Stimulated activated CD4-positive, alpha-beta T cell treated with anti-CD3 and anti-CD28 coated beads, Interleukin-15, amount 100 ng/mL, for 1 hour (primary cell): ENCODE measurements at places on chromosomes 6 and 20.
A peak's percentile ranks its signal among the peaks of the same experiment; 100 is the strongest.

DNA sequence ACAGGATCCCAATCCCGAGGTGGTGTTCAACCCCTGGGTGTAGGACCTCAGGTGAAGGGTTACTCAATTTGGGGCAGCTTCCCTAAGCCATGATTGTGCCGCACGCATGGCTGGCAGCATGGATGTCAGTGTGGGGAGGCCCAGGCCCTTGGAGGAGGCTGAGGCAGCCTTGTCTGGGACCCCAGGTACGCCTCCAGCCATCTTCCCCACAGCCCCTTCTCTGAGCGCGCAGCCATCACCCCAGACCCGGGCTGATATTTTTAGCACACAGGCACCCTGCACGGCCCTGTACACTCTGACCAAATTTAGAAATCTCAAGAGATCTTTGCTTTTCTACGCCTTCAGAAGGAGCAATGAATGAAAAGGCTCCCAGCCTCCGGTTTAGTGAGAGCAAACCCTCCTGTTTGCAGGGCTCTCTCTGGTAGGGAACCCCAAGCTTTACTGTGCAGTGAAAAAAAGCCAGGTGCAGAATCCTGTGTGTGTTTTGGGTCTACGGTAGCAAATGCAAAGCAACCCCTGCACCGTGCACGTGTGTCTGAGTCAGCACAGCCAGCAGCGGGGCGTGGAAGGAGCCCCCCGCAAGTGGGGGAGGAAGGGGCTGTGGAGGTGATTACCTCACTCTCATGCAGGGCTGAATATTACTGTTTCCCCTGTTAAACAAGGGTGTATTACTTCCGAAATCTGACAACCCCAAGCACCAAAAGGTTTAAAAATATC lies 44.3 kb downstream of the CTCFL start:
- no peak for DNase-seq

DNA sequence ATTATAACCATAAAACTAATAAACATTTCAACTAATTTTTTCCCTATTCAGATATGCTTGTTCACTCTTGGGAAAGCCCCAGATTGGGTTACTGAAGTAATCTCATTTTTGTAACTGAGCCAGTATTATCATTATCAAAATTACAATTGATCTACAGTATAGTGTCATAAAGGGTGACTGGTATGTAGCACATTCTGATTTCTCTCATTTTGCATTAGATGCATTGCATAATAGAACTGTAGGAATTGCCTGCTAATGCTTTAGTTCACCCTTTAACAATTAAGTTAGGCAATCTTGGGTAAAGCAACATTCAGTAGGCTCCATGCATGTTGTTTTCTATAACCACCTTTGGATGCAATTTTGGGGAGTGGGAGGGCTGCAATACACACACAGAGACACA lies 150.8 kb upstream of the FLRT3 start:
- no peak for DNase-seq

DNA sequence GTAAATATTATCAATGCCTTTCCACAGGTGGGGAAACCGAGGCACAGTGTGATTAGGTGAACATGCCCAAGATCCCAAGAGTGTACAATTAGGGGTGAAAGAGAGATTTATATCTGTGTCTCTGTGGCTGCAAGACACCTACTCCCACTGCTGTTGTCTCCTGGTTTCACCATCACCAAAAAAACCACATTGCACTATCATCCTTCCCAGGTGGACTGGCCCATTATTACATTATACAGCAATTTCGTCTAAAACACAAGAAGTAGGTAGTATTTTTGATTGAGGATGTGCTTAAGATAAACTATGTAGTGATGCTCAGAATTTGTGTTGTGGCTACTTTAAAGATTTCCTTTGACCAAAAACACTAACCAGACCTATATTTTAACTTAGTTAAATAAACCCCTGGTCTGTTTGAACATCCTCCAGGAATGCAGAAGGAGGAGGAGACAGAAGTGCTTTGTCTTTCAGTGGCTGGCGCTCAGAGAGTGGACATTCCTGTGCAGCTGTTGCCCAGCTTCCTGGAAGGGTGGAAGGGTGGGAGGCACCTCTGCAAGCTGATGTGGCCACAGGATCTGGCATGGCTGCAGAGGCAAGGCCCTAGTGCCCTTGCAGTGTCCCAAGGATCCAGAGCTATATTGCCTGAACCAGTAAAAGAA lies 23.8 kb downstream of the DCBLD1 start:
- DNase-seq = no peak

- no peak for DNase-seq
Measured at GRCh38 chr6:161273274-161273751, 548 bp downstream of the AGPAT4 start.

DNA sequence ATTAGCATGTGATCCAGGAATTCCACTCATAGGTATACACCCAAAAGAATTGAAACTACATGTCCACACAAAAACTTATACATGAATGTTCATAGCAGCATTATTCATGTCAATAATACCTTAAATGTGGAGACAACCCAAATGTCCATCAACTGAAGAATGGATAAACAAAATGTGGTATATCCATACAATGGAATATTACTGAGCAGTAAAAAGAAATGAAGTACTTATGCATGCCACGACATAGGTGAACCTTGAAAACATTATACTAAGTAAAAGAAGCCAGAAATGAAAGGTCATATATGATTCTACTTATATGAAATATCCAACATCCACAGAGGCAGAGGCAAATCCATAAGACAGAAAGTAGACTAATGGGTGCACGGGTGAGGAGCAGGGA lies 159.9 kb downstream of the UNC5CL start:
- DNase-seq = no peak

GRCh38 chr6:90940812-90941481 lies 354.1 kb upstream of the MAP3K7 start:
- DNase-seq = no peak

DNA sequence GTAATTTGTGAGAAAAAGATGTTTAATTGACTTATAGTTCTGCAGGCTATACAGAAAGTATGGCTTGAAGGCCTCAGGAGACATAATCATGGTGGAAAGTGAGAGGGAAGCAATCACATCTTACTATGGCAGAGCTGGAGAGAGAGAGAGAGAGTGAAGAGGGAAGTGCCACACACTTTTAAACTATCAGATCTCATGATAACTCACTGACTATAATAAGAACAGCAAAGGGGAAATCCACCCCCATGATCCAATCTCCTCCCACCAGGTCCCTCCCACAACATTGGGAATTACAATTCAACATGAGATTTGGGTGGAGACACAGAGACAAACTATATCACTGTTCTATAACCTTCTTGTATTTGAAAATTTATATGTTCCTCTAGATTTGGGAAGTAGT lies 117.2 kb upstream of the BMP5 start:
- DNase-seq = no peak

GRCh38 chr6:145241721-145242120 lies 493.6 kb downstream of the EPM2A start:
- DNase-seq = no peak

DNA sequence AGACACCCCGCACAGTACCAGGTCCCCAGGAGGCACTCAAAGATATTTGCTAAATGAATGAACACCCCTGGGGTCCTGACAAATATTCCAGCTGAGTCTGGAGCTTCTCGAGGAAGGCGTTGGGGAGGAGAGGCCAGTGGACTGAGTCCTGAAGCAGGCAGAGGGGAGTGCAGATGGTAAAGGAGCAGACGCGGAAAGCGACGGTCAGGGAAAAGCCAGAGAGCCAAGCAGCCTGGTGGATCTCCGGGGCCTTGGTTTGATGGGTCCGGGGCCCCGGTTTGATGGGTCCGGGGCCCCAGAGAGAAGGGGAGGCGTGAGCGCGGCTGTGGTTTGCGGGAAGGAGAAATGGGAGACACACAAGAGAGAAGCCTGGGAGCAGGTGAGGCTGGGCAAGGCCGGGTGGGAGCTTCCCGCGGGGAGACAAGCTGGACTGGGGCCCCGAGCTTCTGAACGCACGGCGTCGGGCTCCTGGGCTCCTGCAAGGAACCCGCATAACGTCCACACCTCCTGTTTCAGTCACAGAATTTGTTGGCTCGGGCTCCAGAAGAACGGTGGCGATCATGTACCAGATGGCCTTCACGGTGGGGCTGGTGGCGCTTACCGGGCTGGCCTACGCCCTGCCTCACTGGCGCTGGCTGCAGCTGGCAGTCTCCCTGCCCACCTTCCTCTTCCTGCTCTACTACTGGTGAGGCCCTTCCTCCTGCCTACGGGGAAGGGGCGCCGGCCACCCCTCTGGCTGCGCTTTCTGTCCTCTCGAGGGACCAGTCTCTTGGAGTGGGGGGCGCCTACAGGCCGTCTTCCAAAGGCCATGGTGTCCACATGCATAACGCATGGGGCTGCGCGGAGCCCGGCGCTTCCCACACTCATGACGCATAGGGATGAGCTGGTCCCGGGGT lies 12.1 kb downstream of the SLC22A1 start:
- no peak for DNase-seq

DNA sequence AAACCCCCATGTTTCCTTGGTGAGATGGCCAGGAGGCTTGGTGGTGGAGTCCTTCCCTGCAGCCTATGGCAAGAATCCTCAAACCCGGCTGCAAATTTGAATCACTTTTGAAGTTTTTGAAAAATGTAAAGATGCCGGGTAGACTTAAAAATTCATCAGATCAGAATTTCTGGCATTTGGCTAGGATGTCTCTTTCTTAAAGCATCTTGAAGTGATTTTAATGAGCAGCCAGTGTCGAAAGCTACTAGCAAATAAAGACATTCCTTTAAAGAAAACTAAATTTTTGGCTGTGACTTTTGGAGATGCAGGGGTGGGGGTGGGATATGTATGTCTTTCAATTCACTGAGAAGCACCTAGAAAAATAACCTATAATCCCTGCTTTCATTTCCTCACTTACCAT lies 25.6 kb upstream of the NOX3 start:
- no peak for DNase-seq

GRCh38 chr6:13355999-13356785 lies 27.9 kb upstream of the TBC1D7 start:
- DNase-seq = no peak

- no peak for DNase-seq
Measured at GRCh38 chr6:3422435-3423070, 34.3 kb downstream of the SLC22A23 start.

DNA sequence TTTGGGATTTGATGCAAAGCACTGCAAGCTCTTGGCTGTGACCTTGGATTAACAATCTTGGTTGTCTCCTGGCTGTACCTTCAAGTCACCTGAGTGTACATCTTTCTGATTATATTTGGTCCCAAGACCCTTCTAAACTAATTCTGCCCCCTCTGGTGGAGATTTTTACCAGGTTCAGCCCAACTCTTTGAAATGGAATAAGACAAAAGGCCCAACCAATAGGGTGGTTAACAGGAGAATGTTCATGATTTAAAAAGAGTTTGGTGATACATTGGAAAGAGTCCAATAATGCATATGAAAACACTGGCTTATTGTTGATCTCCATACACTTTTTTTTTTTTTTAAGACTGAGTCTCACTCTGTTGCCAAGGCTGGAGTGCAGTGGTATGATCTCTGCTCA lies 77.5 kb upstream of the CD83 start:
- DNase-seq = no peak

DNA sequence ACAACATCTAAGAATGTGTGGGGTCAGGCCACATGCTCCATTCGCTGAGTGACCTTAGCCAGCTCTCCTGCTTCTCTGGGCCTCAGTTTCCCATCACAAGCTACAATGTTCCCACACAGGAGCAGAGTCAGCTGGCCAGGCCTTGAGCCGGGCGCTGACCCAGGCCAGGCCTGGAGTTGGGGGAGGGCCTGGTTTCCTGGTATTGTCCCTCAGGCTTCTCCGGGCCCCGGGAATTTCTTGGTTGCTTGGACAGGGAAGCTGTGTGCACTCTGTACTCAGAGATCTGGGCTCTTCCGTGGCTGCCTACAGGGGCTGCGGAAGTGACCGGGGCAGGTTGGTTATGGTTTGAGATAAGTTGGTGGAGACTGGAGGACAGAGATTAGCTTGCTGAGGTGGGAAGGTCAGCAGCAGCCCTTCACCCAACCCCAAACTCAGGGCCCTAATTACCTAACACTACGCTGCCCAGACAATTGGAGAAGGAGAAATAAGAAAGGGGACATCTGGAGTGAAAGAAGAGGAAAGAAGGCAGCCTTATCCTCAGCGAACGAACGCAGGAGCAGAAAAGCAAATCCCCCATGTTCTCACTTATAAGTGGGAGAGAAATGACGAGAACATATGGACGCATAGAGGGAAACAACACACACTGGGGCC lies 6.2 kb downstream of the TGM2 start:
- DNase-seq = no peak

GRCh38 chr20:45998337-45998736 lies 10.4 kb upstream of the MMP9 start:
- DNase-seq = no peak

- DNase-seq = no peak
Measured at GRCh38 chr6:44539701-44540355, 152.3 kb downstream of the CDC5L start.

- DNase-seq = peak; percentile 71
Measured at GRCh38 chr6:26312501-26313397, 52.2 kb upstream of the BTN3A2 start.

GRCh38 chr6:28809947-28810658 lies 113.7 kb downstream of the TRIM27 start:
- DNase-seq = no peak

DNA sequence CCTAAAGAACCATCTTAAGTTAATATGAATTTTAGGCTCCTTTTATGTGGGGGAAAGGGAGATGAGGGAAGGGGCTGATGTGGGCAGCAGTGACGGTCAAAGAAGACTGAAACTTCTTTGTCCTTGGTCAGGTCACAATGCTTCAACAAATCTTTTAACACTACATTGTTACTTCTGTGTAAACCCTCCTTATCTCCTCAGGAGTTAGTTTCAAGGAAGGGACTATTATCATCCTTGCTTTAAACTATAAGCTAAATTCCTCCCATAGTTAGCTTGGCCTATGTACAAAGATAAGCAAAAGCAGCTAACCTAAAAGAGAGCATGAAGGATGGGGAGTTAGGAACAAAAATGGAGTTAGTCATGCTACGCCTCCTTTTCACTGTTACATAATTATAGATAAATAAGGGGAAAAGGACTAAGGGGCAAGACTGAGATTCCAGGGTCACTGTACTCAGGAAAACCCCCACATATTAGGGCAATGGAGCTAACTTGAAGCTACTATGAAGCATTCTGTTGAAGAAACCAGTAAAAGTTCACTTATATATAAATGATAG lies 172.7 kb upstream of the RUNX2 start:
- DNase-seq = no peak

DNA sequence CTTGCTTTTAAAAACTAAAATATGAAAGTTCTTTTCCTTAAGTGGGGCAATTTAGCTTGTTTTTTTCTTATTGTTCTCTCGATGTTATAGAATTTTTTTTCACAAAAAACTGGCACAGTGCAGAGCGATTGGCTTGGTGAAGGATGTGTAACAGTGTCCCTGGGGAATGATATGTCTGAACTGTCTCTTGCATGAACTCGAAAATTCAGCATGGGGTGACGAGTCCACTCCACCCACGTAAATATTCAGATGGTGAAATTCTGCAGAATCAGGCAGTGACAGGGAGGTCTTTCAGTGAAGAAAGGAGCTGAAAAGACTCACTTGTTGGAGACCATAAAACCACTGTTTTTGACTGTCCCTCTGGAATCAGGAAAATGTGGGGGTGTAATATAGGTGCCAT lies 505.3 kb downstream of the MMUT start:
- no peak for DNase-seq

DNA sequence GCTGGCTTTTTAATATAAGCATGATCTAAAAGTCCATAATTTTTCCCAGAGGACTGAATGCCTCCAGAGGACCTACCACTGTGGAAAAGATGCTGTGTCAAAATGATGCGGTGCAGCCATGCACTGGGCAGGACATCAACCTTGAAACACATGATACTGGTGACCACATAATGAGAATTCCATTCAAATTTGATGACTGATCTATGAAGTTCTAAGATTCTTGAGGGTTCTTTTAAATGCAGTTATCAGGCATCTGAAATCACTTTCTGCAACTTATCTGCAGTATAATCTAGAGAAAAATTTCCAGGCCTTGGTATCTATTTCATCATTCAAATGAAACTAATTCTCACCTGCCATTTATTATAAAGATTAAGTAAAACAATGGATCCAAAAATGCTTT lies 15.0 kb upstream of the MARCKS start:
- no peak for DNase-seq
